Lung (tissue), 17 donors: ENCODE measurements at places on chromosomes 11 and 22.

GRCh38 chr11:93498161-93498560 lies 45.0 kb downstream of the SMCO4 start:
- no peak for DNase-seq

- no peak for DNase-seq
These were observed 889 bp upstream of the DMC1 start for GRCh38 chr22:38570779-38571364.

DNA sequence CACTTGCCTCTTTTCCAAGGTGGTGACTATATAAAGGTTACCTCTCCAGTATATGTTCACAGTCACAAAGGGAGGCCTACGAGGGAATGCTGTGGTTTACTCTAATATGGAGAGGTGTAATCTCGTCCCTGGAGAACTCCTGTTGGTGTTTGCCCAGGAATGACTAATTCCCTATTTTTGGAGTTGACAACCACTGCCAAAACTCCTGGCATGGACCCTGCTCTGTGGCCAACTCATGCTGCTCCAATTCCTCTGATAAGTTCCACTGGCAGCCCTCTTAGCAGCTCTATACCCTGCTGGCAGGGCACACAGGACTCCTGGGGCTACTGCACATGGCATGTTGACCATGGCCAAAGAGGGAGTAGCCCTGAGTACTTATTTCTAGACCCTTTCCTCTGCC lies 418.7 kb upstream of the ANO5 start:
- DNase-seq = no peak

- no peak for DNase-seq
These were observed 88.1 kb downstream of the SBF2 start for GRCh38 chr11:10205928-10206327.

- no peak for DNase-seq
These were observed 102.1 kb downstream of the NECTIN1 start for GRCh38 chr11:119626871-119627270.
